Central memory CD8-positive, alpha-beta T cell (primary cell): ENCODE measurements at places on chromosomes 12 and 14.

- no peak for DNase-seq
Measured at GRCh38 chr12:15200641-15201040, 20.6 kb downstream of the RERG start.

GRCh38 chr12:130134563-130134915 lies 27.7 kb upstream of the FZD10 start:
- DNase-seq = no peak

GRCh38 chr14:99194736-99195135 lies 77.3 kb downstream of the BCL11B start:
- DNase-seq = no peak

DNA sequence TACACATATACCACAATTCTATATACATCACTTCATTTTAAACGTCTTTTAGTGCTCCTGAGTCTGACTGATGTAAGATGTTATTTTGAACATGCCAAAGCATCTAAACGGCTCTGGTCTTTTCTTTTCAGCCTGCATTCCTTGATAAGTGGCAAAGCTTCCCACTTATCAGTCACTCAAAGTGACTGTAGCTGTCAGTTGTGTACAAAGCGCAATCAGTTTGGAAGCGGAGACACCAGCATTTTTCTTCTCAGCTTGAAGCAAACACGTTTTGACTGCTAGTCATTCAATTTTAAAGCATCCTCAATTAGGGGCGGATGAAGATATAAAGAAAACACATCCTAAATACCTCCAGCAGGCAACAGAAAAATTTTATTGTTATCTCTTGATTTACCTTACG lies 226.8 kb downstream of the SOX5 start:
- DNase-seq = no peak

DNA sequence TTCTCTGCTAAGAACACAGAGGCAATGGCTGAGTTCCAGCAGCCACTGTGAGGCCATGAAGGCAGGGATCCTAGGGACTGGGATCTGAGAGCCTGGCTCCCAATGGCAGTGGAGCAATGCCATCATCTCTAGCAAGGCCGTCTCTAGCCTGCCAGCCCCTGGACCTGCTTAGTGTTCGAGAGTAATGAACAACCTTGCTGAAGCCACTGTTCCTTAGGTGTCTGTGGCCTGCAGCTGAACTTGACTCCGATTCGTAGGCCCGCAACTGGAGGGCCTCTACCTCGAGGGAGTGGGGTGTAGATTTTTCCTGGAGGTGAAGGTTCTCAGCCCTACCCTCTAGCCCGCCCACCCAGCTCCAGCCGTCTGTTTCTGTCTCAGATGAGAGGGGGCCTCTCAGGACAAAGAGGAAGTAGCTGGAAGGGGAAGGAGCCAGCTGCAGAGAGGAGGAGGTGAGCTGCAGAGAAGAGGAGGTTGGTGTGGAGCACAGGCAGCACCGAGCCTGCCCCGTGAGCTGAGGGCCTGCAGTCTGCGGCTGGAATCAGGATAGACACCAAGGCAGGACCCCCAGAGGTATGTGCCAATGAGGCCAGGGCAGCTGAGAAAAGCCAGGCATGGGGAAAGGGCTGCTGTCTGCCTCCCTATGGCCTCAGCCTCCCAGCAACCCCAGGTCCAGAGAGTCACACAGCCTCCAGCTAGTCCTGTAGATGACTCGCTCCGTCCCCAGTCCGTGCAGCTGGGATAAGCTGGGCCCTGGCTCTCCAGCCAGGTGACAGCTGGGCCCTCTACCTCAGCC lies at the start of gene PLD4:
Gene PLD4, plus strand, starts transcription at position 459 of the 793 bp plus-strand sequence. CDS start 2,262 bp downstream, outside the sequence.
- no peak for DNase-seq

- DNase-seq = no peak
Measured at GRCh38 chr14:50301914-50302313, 10.1 kb downstream of the L2HGDH start.

GRCh38 chr14:37585971-37586796 lies 8.9 kb downstream of the FOXA1 start:
- DNase-seq = no peak

GRCh38 chr12:104565606-104566243 lies 109.0 kb downstream of the CHST11 start:
- DNase-seq = no peak

- no peak for DNase-seq
Measured at GRCh38 chr12:126936181-126936851, 1330.7 kb upstream of the TMEM132C start.

DNA sequence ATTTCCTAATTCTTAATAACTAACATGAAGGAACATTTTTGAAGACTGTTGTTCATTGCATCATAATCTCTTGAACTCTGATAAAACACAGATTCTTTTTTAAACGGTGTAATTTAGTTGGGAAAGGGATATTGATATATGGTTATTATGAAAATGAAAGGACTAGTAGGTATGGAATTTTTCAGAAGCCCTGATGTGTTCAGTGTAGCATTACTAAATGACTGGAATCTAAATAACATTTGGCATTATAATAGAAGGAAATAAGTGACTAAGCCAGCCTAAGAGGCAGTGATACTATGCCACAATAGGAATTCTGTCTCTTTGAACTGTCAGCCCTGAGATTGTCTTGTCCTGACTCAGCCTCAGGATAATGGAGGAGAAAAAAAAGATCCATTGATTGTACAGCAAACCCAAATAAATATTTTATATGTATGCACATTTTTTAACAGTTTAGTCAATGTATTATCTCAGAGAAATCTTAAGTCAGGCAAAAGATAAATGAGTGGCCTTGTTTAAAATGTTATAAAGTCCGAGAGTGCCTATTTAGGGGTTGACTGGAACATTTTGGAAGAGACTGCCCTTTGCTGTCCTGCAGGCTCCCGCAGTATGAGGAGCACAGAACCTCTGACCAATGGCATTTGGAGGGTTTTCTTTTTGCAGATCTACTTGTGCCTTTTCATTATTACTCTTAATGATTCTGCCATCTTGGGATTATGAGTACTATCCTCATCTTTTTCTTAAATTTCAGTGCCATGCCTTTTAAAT lies 271.2 kb downstream of the EGLN3 start:
- no peak for DNase-seq

GRCh38 chr12:110353211-110353965 lies 50.1 kb downstream of the ANAPC7 start:
- DNase-seq = no peak

DNA sequence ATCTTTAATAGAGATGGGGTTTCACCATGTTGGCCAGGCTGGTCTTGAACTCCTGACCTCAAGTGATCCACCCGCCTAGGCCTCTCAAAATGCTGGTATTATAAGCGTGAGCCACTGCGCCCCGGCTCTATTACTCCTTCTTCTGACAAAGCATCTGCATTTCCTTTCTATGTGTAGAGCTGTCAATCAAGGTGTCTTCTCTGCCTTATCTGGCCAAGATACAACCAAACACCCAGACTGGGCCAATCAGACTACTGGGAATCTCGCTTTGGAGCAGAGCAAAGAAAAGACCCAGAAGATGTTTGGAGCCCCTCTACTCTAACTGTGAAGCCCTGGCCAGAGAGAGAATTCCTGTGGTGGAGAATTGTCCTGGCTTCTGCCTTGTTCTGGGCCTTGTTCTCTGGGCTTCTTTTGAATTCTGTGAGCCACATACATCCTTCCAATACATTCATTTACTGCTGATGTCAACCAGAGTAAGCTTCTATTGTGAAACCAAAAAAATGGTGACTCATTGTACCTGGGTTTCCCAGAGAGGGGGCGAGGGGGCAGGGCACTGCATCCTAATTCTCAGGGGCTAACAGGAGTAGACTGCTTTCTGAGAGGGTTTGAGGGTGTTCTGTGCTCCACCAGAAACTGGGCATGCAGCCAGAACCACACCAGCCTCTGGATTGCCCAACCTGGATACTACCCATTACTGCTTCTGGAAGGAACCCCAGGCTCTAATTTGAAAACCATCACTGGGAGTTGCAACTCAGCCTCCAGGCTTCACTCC lies 18.8 kb upstream of the FLVCR2 start:
- no peak for DNase-seq

GRCh38 chr12:31989571-31990362 lies 30.6 kb downstream of the RESF1 start:
- no peak for DNase-seq

- DNase-seq = no peak
Measured at GRCh38 chr12:93868771-93869170, 191.6 kb downstream of the CRADD start.

DNA sequence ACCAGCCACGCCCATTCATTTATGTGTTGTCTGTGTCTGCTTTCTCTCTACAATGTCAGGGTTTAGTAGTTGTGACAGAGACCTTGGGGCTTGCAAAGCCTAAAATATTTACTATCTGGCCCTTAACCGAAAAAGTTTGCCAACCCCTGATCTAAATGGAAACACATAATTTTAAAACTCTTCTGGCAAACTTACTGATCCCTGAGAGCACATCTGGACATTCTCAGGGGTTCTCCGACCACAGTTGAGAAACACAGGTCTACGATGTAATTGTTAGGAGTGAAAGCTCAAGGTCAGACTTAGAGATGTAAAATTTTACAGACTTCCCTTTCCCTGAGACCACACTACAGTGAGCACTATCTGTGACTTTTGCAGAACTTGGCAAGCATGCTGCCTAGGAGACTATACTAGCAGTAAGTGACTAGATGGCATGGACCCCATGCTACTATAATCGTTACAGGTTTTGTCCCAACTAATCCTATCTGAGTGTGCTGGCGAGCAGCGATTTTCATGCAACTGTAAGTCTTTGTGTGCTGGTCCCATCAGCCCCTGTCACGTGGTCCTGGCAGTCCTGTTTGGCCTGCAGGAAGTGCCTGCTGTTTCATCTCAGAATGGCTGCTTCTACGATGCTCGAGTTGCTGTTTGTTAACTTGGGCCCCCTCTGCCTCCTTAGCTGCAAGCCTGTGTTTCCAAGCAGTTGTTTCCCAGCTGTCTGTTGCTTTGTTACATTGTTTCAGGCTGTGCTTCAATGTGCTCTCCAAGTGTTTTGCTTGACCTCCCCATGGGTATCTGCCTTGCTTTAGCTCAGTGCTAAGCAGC lies 21.6 kb downstream of the TMTC2 start:
- no peak for DNase-seq

DNA sequence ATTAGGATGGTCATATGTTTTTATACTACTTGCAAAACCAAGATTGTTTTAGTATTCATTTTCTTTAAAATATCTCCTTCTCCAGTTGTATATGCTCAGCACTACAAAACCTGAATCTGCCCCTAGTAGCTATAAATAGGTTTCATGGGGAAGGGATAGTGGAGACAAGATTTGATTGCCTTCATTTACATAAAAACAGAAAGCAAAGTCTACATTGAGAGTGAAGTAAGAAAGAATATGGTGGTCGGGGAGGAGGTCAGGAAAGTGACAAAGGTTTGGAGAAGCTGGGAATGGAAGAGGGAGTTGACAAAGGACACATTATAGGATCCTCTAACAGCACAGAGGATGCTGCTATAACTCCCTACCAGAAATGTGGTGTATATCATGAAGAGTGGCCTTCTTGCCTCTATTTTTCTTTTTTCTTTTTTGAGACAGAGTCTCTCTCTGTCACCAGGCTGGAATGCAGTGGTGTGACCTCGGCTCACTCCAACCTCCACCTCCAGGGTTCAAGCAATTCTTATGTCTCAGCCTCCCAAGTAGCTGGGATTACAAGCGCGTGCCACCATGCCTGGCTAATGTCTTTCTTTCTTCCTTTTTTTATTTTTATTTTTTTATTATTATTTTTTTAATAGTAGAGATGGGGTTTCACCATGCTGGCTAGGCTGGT lies 6.6 kb upstream of the LRP6 start:
- DNase-seq = no peak

- DNase-seq = no peak
Measured at GRCh38 chr12:108271951-108272872, 66.9 kb downstream of the CMKLR1 start.

- no peak for DNase-seq
Measured at GRCh38 chr12:105319691-105320209, 10.7 kb upstream of the C12orf75 start.

- DNase-seq = no peak
Measured at GRCh38 chr14:97402279-97402678, 605.1 kb downstream of the VRK1 start.

DNA sequence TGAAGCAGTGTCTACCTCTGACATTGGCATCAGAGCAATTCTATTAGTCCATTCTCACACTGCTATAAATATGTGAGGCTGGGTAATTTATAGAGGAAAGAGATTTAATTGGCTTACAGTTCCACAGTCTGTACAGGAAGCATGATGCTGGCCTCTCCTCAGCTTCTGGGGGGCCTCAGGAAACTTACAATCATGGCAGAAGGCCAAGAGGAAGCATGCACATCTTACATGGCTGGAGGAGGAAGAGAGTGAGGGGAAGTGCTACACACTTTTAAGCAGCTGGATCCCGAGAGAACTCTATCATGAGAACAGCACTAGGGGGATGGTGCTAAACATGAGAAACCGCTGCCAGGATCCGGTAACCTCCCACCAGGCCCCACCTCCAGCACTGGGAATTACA lies 25.7 kb upstream of the SEL1L start:
- no peak for DNase-seq

GRCh38 chr12:95977764-95978305 lies 18.3 kb downstream of the HAL start:
- DNase-seq = no peak

DNA sequence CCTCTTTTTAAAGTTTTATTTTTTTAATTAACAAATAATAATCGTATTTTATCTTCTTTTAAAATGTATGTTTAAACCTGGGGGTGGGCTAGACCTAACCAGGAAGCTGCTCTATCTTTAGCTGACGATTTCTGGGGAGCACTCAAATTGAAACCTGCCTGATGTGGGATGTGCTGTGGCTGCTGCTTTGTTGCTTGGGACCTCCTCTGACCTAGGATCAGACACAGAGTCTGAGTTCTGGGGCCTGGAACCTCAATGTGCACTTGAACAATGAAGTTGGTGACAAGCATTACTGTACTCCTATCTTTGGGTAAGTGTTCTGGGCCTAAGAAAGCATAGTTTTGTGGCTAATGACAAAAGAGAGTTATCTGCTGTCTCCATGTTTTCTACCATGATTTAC lies 386.7 kb downstream of the DAD1 start:
- no peak for DNase-seq

- DNase-seq = no peak
Measured at GRCh38 chr14:35147711-35148110, 25.4 kb downstream of the PRORP start.

DNA sequence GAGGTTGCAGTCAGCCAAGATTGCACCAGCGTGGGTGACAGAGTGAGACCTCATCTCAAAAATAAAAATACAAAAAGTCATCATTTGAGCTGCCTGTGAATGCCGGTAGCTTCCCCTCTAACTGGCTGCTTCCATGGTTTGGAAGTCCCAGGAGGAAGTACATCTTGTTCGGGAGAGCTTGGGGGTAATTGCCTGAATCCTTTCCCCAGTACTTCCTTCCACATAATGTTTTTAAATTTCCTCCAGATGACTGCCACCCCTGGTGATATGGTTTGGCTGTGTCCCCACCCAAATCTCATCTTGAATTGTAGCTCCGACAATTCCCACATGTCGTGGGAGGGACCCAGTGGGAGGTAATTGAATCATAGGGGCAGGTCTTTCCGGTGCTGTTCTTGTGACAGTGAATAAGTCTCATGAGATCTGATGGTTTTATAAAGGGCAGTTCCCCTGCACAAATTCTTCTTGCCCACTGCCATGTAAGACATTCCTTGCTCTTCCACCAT lies 87.2 kb downstream of the SPRING1 start:
- no peak for DNase-seq

- peak; percentile 66 for DNase-seq
Measured at GRCh38 chr12:118055144-118055557, 5.8 kb downstream of the WSB2 start.
